ENCODE measurements at places on chromosomes 11 and 22.
A peak's percentile ranks its signal among the peaks of the same experiment; 100 is the strongest.

- DNase-seq: no peak
Measured at GRCh38 chr11:113021111-113021510, 59.9 kb downstream of the NCAM1 start.

DNA sequence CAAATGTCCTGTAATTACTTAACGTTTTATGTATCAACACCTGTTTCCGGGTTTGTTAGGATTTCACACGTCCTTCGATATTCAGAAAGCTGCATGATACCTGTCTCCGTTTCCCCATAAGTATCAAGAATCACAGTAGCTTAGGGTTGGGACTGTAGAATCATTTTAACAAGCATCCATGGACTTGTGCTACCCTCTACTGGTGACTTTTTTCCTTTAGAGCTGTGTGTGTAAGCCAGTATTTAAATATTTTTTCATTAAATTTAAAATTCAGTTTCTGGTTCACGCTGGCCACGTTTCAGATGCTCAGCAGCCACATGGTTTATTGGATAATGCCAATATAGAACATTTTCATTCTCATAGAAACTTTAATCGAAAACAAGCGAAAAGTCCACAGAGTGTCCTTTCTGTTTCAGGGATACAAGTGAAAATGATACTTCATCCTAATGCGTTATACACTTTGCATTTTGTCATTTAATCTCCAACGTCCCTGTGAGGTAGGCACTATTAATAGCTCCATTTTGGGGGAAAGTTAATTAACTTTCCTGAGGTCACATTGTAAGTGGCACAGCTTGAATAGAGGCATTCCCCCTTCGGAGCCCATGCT is 61.5 kb upstream of the SLC25A18 start:
- peak; percentile 61 for DNase-seq

DNA sequence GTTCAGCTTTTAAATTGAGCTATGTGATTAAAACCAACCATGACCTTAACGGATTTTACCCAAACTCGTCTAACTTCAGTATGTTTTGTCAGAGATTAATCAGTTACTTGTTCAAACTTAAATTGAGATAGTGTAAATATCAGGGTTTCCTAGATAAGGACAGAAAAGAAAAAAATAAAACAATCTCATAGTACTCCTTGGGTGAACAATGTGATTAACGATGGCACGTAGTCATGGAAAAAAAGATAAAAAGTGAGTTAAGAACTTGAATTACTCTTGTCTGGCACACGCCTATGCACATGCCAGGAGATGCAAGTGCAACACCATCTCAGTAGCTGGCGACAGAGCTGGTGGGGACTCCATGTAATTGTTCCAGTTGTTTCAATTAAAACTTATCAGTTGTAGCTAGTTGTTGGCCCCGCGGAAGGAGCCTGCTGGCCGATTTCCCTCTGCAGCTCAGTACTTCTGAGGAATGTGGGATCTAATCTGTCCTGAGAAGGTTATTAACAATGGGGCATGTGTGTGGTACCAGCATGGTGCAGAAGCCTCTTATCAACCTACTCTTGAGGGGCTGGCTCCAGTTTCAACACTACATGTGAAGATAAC is 3.0 kb downstream of the RASSF10 start:
- no peak for DNase-seq

GRCh38 chr22:19214078-19214473 is 35.5 kb upstream of the SLC25A1 start:
- no peak for DNase-seq

DNA sequence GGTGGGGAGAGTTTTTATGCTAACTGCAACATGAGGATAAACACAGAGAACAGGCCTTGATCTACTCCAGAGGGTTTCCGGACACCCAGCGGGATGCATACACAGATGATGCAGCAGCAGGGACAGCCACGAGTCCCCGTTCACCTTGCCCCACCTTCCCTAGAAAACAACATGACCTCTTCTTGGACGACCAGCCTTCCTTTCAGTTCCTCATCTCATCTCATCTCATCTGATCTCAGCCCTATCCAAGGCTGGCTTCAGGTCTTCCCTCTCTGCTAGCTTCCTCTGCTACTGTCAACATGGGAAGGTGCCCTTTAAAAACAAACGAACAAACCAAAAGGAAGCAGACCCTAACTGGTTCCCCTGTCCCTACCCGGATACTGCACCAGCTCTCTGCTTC is 1356.2 kb downstream of the TBC1D22A start:
- DNase-seq: no peak

GRCh38 chr11:83938148-83938547 is 652.0 kb upstream of the CCDC90B start:
- no peak for DNase-seq

DNA sequence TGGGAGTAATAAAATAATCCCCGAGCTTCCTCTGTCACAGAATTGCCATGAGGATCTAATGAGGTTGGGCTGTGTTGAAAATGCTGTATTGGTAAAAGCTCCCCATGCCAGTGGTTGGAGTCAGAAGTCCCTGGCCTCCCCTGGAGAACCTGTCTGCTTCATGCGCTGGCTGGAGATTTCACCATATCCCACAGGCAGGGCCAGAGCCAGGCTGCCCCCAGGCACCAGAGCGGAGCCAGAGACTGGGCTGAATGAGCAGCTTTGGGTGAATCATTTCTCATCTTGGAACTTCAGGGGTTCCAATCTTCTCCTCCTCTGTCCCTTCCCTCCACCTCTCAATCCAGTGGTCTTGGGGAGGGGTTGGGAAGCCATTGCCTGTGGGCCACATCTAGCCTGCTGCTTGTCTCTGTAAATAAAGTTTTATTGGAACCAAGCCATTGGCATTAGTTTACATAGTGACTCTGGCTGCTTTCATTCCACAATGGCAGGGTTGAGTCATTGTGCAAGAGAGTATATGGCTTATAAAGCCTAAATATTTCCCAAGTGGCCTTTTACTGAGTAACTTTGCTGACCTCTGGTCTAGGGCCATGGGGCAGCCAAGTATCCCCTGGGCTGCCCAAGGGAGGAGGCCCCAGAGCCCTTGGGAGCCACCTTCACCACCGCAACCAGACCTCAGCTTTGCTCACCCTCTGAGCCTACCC is 35.2 kb downstream of the LRRC10B start:
- DNase-seq: peak; percentile 75

DNA sequence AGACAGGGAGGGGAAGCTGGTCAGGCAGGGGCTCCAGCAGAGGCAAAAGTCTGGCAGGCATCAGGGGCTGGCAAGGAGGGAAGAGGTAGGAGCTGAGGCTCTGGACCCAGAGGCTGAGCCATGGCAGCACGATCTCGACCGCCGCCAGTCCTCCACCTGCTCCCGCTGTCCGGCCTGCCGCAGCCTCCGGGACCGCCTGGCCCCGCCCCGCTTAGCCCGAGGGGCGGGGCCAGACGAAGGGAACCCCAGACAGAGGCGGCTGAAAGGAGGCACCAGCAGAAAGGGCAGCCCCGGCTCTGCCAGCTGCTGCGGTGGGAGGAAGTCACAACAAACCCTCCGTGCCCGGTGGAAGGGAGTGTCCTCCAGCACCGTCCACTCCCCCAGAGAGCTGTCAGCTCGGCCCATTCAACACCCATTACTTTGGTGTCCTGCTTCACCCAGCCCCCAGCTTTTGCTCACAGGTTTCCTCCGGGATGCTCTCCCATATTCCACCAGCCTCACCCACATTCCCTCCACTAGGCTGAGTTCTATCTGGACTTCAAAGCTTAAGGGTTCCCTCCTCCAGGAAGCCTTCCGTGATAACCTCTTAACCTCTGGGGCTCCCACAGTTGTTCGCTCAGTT is at the start of gene MFNG:
Gene MFNG (minus strand): TSS at position 161 of the 622 bp plus-strand sequence. CDS start 207 bp downstream, outside the sequence.
- DNase-seq: peak; percentile 79

DNA sequence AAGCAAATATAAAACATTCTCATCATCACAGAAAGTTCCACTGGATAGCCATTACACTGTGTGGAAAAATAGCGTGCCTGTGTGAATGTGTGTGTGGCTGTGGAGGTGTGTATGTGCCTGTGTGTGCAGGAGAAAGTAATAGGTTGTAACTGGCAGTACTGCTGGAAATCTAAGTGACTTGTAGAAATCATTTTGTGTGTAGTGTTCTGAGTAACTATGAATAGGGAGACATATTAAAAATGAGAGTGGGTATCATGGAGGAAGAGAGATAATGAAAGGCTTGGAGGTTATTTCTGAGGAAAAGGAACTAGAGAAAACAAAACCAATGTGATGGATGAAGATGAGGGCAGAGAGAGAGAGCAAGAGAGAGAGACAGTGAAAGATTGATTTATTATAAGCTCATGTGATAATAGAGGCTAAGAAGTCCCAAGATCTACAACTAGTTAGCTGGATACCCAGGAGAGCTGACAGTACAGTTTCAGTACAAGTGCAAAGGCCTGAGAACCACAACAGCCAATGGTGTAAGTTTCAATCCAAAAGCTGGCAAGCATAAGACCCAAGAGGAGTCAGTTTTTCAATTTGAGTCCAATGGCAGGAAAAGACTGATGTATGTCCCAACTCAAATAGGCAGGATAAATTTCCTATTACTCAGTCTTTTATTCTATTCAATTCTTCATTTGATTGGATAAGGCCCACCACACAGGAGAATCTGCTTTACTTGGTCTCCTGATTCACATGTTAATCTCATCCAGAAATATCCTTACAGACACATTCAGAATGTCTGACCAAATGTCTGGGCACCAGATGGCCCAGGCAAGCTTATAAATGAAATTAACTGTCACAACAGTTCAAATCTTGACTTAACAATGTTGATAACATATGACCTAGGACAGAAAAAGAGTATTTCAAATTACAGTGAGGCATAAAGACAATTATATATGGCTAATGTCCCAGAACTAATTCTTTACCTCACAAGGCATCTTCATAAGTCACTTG is 14.9 kb downstream of the KBTBD3 start:
- DNase-seq: no peak

DNA sequence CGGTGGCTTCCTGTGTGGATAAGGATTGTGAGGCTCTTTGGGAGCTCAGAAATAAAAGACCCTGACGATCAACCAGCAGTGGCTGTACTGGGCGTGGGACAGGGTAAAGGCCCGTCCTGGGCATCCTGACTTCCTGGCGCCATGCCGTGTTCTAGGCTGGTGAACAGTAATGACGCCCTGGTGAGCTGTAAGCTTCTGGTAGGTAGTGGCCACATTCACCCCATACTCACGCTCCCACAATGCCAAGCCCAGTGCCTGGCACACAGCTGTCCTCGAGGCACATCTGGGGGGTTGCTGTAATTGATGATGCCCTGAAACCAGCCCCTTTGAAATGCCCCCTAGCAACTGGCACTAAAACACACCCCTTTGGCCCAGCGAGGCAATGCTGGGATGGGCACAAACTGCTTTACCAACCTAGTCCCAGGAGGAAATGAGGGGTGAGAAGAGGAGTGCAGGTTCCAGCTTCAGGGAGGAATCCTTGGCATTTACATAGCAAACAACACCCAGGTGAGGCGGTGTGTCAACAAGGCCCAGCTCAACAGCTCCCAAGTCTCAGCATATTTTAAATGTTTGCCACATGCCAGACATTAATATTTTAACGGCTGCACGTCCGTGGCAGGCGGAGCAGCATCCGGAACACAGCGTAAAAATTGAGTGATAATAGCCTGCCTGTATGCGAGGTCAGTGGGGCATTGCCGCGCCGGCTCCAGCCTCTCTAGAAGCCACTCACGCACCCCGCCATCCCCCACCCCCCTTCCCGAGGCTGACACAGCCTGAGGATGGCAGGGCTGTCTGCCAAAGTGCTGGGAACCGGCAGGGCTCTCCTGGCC is 79.3 kb downstream of the DSCAML1 start:
- DNase-seq: peak; percentile 1

DNA sequence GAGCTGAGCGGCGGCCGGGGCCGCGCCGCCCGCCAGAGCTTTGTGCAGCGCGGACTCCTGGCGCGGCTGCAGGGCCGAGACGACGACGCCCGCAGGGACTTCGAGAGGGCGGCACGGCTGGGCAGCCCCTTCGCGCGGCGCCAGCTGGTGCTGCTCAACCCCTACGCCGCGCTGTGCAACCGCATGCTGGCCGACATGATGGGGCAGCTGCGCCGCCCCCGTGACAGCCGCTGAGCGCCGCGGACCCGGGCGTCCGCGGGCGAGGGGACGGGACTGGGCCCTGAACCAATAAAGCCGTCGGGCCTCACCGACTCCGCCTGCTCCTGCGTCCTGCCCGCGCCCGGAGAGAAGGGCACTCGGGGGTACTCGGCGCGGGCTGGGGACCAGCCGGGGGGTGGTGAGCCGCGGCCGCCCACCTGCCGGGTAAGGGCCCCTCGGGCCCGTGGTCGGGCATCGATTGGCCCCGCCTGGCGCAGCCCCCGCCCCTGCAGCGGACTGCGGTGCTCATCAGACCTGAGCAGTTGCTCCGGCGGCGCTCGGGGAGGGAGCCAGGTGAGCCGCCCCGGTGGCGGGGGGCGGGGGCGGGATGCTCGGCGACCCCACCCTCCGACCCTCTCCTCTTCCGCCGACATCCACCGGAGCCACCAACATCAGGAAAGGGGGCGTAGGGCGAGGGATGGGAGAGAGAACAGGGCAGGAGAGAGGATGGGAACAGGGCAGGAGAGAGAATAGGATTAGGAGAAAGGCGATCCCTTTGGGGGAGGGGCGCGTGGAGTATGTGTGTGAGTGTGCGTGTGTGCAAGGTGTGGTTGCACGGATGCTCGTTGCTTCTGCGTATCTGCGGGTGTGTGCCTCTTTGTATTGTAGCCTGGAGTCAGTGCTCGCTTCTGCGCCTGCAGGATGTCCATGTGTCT is at the start of gene TMEM25:
Gene TMEM25 (plus strand): TSS at position 510 of the 914 bp plus-strand sequence. CDS start 610 bp downstream, outside the sequence.
- peak; percentile 41 for DNase-seq

GRCh38 chr11:58921778-58922390 is 17.4 kb upstream of the GLYATL1 start:
- no peak for DNase-seq

GRCh38 chr22:40196628-40197360 is 19.1 kb downstream of the TNRC6B start:
- DNase-seq: peak; percentile 93

- DNase-seq: no peak
Measured at GRCh38 chr11:16380941-16381568, 24.7 kb upstream of the SOX6 start.

DNA sequence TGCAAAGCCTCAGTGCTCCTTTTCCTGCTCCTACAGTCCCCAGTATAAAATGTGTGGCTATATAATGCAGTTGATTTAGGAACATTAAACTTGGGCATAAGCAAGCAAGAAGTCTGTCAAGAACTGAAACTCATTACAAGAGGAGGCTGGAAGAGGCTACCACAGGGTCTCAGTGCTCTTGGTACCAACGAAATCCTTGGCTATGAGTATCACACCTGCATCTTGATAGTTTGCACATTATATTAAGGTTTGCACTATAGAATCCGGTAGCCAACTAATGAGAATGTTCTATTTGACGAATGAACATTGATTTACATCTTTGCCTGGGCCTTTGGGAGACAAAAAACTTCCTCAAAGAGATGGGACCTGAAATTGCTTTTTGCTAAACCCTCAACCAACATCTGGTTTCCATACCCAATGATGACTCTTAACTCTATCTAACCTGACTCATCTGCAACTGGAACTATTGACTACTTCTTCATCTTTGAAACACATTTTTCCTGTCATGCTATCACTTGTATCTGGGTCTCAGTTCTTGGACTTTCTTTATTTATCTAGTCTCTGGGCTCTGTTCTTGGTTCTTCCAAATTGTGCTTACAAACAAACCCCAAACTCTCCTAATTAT is 207.2 kb upstream of the CTSC start:
- no peak for DNase-seq

- no peak for DNase-seq
Measured at GRCh38 chr11:57230791-57231538, 6.1 kb downstream of the APLNR start.

All from M059J (cell line).